Activated CD4-positive, alpha-beta memory T cell treated with anti-CD3 and anti-CD28 coated beads for 36 hours (primary cell): ENCODE measurements at places on chromosomes 3 and 15.

- DNase-seq: no peak
Observed at GRCh38 chr15:90873998-90874605, 5.7 kb downstream of the FURIN start.

- peak; percentile 45 for DNase-seq
Observed at GRCh38 chr3:122123850-122124249, 59.6 kb upstream of the CASR start.

DNA sequence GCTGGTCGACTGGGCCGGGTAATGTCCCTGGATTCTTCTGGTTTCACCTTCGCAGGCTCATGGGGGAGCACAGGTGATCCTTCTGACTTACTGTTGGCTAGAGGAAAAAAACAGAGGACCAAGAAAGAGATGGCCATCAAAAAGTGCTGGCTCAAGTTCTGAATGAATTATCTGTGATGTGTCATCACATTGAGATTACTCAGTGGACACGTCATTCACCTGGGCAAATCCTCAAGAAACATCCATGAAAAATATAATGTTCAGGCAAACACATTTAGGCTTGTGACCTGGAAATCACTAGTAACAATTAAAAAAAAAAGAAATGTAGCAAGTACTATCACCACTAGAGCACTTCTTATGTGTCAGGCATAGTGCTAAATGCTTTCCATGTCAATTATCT, 81.5 kb upstream of the SLC2A2 start:
- DNase-seq: no peak

DNA sequence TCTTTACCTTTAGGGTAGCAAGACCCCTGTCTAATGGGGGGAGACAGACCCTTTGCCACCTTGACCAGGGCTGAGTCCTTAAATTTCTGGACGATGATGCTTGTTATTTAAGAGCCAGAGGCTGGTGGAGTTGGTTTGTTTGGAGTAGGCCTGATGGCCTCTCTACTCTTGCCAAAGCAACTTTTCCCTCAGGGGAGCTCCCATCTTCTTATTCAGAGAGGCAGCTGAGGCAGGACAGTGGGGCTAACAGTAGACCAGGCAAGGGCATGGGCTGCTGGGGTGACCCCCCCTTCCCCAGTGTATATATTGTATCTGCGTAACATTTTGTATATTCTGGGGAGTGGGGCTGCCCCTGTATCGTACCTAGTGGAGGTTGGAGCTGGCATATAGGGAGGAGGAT, 10.3 kb downstream of the RPS17 start:
- no peak for DNase-seq

- DNase-seq: no peak
Observed at GRCh38 chr15:70126362-70126761, 28.6 kb upstream of the TLE3 start.

DNA sequence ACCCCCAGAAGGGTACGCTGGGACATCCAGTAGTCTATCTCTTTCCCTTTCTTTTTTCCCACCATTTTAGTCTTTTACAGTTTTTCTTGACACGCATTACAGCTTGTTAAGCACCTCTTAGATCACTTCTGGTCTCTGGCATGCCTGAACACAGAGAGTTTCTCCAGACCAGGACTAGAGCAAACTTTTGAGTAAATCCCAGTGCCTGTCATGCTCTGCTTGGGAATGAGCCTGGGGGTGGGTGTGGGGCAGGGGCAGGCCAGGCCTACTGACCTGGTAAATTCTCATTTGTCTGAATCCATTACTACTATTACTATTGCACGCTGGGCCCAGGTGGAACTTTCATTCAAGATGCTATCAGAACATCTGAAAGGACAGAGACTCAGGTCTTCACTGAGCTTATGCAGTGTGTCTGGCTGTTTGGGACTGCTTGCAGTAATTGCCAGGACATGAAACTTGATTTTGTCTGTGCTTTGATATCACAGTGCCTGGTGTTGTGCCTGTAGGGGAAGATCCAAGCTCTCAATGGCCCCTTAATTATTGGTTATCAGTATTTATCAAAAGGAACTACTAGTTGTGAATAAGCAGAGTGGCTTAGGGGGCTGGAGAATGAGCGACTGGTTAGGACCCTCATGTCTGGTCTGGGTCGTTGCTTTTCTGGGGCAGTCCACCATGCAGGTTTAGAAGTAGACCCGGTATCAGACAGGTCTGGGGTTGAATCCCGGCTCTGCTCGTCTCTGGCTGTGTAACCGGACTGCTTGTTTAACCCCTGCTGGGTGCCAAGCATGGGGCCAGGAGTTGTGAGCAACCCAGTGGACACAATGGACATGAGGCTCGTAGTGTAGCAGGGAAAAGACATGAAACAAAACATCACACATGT, 196.1 kb upstream of the TLE3 start:
- no peak for DNase-seq

GRCh38 chr3:184654375-184654774, 57.5 kb downstream of the MAGEF1 start:
- DNase-seq: no peak

GRCh38 chr3:104005815-104006214, 1360.9 kb upstream of the ALCAM start:
- DNase-seq: no peak

DNA sequence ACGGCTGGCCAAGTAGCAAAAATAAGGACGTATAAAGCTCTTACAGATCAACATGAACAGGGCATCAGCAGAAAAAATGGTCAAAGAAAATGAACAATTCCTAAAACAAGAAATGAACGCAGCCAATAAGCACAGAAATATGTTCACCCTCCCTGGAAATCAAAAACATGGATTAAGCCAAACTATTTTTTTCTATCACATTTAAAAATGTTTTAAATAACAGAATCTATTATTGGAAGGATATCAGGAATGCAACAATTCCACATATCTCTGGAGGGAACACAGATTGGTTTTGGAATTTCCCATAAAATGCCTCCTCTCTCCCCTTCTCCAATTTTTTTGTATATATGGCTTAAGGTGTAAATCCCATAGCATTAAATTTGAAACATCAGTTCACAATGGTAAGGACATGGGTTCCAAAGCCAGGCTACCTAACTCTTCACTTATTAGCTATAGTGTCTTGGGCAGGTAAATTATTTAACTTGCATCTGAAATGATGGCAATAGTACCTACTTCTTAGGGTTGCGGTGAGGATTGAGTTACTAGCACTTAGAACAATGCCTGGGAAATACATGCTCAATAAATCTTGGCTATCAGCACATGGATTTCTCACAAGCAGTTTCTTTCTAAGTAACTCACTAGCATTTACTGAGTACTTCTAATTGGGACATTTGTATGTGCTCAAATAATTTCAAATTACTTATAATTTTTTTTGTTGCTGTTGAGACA, 10.1 kb downstream of the UACA start:
- no peak for DNase-seq

DNA sequence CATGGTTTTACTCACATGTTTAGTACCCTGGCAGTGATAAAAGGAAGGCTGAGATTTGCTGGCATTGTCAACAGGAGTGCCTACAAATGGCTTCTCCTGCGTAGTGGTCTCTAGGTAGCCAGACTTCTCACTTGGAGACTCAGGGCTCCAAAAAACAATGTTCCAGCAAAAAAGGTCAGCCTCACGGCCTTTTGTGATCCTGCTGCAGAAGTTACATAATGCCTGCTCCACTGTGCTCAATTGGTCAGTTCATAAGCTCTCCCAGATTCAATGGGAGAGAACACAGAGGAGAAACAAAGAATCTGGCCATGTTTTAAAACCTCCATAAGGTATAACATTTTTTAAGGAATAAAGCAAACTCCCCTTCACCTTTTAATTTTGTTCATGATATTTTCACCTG, 76.1 kb upstream of the CMSS1 start:
- no peak for DNase-seq

GRCh38 chr3:24271228-24271627, 223.4 kb downstream of the THRB start:
- DNase-seq: no peak

DNA sequence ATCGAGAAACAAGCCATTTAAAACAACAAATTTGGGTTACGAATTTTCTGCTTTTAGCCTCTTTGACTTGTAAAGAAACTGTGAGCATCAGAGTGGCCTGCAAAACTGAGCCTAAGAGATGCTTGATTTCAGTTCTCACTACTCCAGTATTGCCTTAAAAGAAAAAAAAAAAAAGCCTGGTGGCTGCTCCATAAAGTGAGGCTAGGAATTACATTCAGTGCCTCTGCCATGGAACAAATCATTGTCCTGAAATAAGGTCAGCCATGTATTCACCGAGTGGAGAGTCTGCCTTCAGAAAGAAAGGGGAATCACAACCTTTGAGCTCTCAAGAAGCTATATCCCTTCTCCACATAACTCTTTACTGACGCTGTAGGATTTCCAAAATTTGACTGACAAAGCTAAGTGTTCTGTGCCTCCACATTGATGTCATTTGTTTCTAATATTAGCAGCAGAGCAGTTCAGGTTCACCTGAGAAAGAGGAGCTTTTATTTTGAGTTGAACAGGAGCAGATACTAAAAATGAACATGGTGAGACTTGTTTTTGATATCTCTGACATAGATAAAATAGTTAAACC, 137.3 kb downstream of the SSR3 start:
- DNase-seq: no peak

- DNase-seq: no peak
Observed at GRCh38 chr15:80384432-80384831, 19.8 kb upstream of the ARNT2 start.

DNA sequence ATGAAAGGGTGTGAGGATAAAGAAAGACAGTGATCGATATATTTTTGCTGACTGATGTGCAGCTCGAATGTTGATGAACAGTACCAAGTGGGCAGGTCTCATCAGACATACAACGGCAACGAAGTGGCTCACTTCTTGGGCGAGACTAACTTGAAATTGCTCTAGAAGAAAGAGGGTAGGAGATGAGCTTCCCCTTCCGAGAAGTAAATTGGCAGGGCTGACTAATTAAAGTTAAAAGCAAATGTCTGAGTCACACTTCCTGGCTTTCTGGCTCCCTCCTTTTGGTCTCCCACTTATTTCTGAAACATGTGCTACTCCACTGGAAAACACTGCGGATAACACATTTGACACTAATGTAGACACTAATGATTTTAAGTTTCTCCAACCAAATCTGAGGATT, 228.3 kb downstream of the ABHD5 start:
- DNase-seq: no peak

DNA sequence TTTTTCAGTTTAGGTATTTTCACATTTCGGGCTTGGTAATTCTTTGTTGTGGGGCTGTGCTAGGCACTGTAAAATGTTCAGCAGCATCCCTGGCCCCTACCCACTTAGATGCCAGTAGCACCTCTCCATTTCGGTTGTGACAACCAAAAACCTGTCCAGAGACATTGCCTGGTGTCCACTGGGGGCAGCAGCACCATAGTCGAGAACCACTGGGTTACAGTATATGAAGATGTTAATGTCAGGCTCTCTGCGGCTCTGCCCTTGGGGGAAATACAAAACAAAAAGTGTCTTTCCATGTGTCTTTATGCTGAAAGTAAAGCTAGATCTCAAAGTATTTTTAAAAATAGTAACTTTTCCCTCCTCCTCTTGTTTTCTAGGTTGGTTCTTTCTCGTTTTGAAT, 177.2 kb downstream of the ITPR1 start:
- DNase-seq: no peak

DNA sequence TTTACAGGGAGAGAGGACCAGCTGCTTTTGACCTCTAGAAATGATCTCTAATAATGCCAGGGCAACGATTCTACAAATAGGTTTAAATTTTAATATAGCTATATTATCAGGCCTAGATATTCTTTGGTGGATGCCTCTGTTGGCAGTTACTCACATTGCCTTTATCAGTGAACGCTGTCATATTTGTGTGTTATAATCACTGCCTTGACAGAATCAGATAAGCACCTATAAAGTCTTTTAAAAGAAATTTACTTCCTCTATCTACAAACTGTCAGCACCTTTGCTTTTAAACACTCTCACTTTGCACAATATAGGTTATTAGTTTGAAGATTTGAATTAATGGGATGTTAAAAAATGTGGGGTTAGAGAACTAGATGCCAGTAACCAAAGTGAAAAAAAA, 324.1 kb downstream of the ZIC1 start:
- no peak for DNase-seq

GRCh38 chr3:172067837-172068440, 28.6 kb downstream of the FNDC3B start:
- no peak for DNase-seq

- DNase-seq: peak; percentile 66
Observed at GRCh38 chr15:45714590-45715488, 80.0 kb downstream of the SQOR start.

DNA sequence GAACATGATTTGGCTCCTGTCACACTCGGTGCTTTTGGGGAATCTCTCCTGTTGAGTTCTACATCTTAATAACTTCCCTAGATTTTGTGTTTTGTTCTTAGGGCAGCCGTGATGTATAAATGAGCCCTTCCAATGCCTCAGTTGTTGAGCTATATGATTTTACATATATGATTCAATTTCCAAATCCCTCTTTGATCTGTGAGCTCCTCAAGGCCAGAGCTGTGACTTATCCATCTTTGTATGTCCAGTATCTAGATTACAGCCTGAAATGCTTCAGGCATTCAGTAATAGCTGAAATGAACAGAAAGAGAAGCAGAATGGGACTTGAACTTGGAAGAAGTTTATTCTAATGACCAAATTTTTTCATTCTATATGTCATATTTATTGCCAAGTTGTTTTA, 26.6 kb downstream of the CGGBP1 start:
- no peak for DNase-seq

DNA sequence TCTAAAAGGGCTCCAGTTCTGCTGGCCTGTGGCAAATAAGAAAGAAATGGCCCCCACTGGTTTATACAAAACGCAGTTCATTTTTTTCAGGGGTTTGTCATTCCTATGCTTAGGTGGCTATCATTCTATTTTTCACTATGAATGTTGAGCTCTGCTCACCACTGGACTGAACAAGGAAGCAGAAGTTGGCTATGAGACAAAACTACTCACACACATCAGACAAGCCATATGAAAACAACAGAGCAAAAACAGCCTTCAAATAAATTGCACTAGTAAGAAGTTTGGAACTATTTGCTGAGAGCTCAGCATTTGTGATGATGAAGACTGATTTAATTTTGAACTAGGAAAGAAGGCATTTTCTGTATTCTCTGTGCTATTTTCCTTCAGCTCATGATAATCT, 328.5 kb downstream of the MECOM start:
- no peak for DNase-seq

DNA sequence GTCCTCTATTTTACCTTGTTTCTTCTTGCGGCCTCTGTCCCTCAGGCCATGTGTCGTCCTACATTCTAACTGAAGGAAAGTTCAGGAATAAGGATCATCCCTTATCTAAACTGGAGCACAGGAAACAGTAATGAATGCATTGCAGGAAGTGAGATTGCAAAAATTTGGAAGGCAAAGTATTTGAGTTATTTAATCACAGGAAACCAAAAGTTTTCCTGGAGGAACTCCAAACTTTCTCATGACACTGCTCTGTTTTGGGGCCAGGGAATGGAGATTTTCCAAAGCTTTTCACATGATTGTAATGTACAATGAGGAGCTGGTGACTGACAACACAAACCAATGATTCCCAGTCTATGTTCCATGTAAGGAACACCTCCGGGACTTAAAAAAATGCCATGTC, 57.8 kb upstream of the PLSCR4 start:
- no peak for DNase-seq

DNA sequence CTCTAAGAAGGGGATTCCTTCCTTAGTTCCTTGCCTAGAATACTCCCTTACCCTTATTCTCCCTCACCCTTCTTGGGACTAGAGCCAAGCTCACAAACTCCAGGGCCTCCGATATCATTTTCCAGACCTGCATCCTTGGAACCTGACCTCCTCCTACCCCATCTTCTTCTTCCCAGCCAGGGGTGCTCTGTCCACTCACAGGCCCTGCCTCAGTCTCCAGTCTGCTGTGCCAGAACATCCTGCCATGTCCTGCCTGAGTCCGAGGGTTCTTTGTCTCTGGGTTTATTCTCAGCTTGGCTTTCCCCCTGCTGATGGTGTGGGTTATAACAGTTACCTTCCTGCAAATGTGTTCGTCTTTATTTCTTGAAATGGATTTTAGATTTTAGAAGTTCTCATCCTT, 59.9 kb upstream of the MCF2L2 start:
- no peak for DNase-seq
